ENCODE measurements at places on chromosomes 3 and 15.

DNA sequence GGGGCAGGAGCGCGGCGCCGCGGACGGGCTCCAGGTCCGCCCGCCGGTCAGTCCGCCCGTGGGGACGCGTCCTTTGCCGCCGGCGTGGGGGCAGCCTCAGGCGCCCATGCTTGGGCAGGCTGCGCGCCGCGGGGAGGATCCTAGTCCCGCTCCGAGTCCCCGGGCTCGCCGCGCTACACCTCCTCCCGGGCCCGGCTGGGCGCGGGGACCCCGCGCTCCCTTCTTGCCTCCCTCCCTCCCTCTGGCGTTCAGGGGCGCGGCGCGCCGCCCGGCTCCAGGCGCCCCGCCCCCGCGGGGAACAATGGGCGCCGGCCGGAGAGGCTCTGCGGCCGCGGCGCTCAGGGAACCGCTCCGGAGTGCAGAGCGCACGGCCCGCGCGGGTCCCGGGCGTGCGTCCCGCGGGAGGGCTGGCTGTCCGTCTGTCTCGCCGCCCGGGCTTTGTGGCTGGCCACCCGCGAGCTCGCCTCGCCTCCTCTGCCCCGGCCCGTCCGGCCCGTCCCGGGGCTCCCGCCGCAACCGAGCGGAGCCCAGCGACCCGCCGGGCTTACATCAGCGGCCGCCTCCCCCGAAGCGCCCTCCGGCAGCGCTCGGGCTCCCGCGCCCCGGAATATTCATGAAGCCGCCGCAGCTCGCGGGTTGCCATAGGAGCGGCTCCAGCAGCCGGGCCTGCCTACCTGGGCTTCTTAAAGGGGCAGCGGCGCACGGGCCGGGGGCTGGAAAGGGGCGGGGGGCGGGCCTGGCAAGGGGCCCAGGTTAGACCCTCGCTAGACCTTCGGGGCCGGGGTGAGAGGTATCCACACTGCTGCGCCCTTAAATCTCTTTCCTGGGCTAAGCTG, at the start of gene HCN4:
Gene HCN4 (minus strand): TSS at position 658 of the 836 bp plus-strand sequence. CDS start 688 bp downstream, outside the sequence.
- DNase-seq, result no peak

- peak; percentile 10 for DNase-seq
These were observed 28.7 kb downstream of the ULK4 start for GRCh38 chr3:41933154-41933676.

DNA sequence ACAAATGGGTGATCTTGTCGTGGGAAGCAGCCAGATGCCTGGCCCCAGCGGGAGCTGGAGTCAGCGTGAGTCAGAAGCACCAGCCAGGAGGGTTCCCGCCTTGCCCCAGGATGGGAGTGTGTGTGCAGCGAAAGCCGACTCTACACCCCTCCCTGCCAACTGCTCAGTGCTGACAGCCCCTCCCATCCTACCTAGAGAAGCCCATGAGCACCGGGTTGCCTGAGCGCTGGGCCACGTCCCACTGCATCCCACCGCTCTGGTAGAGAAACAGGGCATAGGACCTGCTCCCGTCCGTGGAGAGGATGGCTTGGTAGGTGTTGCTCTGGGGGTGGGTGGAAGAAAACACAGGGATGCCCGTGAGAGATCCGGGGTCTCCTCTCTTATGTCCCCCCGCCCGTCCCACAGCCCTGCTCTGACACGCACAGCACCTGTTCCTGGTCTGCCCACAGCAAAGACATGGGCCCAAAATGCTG, 42.9 kb downstream of the MUC4 start:
- DNase-seq, result no peak

DNA sequence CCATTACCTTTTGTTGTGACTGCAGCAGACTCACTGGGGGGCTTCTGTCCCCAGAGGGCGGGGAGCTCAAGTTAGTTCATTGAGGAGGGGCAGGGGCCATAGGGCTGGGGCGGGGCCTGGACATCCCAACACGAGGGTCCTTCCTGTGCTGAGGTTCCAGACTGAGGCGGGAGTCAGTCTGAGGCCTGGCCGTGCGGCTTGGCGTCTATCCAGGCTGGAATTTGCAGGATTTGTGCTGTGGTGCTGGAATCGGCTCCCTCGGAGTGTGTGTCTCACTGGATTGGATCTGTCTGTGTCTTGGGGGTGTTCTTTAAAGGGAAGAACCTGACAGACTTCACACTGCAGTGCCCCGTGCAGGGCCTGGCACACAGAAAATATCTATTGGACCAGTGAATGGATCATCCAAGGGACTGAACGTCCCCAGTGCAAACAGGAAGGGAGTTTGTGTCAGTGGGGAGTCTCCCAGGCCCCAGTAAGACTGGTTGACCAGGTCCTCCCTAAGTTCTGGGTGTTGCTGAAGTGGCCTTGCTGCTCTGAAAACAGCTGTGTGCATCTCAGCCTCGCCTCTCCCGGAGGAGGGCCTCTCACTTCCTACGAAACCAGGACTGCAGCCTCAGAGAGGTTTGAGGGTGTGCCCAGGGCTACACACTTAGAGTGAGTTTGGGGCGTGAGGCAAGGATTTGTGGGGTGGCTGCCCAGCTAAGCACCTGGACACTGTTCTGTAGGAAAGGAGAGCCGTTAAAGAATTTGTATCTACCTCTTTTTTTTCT, 26.1 kb downstream of the GOLGA6L2 start:
- no peak for DNase-seq

DNA sequence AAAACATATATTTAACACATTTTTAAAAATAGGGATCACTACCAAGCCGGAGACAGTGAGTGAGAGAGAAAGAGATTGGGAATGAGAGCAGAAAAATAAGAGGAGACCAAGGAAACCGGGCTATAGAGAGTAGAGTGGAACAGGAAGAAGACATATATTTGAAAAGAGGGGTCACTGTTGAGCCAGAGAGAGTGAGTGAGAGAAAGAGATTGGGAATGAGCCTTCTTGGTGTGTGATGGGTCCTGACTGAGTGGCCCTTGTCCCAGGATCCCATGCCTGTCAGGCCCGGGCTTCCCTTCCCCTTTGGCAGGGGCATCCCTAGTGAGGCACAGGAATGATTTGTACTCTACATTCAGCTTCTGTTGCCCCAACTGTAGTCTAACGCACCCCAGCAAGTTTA, 646.6 kb downstream of the NTRK3 start:
- DNase-seq, result no peak

DNA sequence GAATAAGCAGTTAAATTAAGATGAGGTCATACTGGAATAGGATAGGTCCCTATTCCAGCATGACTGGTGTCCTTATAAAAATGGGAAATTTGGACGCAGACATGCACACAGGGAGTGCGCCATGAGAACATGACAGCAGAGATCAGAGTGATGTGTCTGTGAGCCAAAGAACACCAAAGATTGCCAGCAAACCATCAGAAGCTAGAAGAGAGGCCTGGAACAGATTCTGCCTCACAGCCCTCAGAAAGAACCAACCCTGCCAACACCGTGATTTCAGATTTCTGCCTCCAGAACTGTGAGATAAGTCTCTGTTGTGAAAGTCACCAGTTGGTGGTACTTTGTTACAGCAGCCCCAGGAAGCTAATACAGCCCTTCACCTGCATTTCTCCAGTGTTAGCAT, 34.7 kb downstream of the EPHB1 start:
- no peak for DNase-seq

GRCh38 chr3:57967590-57967989, 40.6 kb upstream of the FLNB start:
- DNase-seq, result no peak

DNA sequence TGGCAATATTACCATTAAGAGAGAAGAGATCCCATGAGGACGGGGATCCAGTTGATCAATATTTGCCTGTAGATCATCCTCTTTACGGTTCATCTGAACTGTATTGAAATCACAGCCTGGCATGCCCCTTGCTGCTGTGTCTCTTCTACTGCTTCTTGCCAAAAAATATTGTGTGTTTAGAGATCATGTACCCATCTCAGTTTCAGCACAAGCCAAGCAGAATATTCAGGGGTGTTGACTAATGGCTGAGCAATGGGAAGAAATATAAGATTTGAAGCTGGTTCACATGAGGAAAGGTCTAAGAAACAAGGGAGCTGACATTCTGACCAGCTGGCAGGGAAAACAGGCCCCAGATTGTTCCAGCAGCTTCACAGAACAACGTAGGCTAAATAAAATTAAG, 21.3 kb downstream of the ATP13A5 start:
- no peak for DNase-seq

DNA sequence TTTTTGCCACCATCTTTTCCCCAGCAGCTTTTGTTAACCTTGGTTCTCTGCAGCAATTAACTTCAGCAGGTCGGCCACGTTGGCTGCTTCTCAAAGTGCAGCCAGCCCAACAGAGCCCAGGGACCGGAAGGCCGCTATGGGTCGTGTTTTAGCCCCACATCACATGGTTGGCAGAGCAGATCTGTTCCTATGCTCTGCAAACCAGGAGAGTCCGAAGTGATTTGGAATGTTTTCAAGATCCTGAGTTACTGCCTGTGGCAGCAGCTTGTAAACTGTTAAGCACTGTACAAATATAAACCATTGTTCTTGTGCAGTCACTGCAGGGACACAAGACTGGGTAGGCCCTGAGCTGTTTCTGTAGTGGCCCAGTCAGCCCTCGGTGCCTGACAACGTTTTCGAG, 69.6 kb upstream of the MYZAP start:
- no peak for DNase-seq

GRCh38 chr3:121648219-121648958, 12.3 kb downstream of the HCLS1 start:
- DNase-seq, result no peak

GRCh38 chr3:69058180-69058946, 6.2 kb upstream of the TMF1 start:
- no peak for DNase-seq

DNA sequence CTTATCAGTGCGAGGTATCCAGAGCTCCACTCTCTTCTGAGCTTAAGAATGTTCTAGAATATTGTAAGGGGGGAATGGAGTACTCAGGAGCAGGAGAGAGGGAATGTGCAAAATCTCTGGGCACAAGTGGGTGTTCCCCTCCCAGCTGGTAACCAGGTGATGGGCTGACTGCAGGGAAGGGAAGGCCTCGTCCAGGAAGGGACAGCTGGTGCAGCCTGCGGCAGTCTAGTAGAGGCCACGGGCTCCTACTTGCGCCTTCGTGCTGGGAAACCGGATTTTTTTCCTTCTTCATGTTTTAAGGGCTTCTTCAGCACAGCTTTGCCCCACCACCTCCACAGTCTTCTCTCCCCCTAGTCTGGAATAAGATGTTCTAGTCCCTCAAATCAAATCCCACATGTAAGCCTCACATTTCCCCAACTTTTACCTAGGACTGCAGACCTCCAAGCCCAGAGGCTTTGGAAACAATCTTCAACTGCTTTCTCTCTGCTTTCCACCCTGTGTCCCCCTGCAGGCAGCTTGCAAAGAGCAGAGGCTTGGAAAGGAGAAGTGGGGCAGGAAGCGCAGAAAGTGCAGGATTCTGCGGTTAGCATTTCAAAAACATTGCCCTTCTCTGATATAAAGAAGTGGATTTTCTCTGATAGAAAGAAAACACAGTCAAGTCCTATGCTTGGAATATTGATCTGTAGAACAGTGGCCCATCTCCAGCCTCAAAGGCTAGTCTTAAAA, 11.9 kb upstream of the CGNL1 start:
- no peak for DNase-seq

DNA sequence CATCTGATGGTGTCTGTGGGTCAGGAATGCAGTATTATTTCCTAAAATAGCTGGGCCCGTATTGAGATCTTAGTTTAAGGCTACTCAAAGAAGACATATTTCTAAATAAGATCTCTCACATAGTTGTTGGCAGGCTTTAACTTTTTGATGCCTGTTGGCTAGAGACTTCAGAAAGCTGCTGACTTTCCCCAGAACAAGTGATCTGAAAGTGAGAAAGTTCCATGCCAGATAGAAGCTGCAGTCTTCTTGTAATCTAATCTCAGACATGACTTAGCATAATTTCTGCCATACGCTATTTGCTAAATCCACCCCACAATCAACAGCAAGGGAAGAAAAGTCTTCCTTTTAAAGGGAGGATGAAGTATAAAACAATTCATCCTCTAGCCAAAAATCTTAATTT, 867.1 kb downstream of the IGSF11 start:
- no peak for DNase-seq

- DNase-seq, result peak; percentile 32
These were observed 684 bp downstream of the SLTM start for GRCh38 chr15:58932710-58933280.

- no peak for DNase-seq
These were observed 801.3 kb downstream of the EPHA3 start for GRCh38 chr3:89908711-89909213.

All from hepatic stellate cell (primary cell).